ENCODE measurements at places on chromosomes 11 and 22. TPM values are rescaled to one million over a fixed set of nuclear protein-coding genes. Genes with fewer than 3 reads are reported as not detected.

OR4X2 gene
- polyA plus RNA-seq, result not detected

ZP1 gene
- 0.64 TPM for polyA plus RNA-seq

RPS6KA4 gene
- polyA plus RNA-seq, result 15.4 TPM

GPR83 gene
- 0.84 TPM for polyA plus RNA-seq

SLC17A6 gene
- not detected for polyA plus RNA-seq

OLFML1 gene
- polyA plus RNA-seq, result 44.1 TPM

YAP1 gene
- polyA plus RNA-seq, result 207 TPM

CLTCL1 gene
- polyA plus RNA-seq, result 3.3 TPM

A4GALT gene
- polyA plus RNA-seq, result 17.2 TPM

PATZ1 gene
- polyA plus RNA-seq, result 82.5 TPM

CECR2 gene
- 11.9 TPM for polyA plus RNA-seq

FJX1 gene
- 20.7 TPM for polyA plus RNA-seq

LGR4 gene
- 155 TPM for polyA plus RNA-seq
